NB4 (cell line): ENCODE measurements at places on chromosomes 5 and 9.
A peak's percentile ranks its signal among the peaks of the same experiment; 100 is the strongest.

DNA sequence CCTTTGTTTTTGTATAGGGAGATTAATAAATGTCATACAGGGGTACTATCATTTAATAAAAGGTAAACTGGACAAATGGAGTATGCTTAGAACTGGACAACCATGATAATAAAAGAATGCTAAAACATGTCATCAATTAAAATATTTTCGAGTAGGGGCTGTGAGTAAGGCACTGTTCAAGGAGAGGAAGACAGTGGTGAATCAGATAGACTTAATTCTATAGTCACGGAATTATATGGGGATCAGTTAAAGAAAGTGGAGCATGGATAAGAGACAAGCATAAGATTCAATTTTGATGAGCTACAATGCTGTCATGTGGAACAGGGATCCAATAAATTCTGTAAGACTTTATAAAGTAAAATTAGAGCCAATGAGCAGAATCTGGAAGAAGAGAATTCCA, 104.5 kb downstream of the HMHB1 start:
- DNase-seq, result no peak

DNA sequence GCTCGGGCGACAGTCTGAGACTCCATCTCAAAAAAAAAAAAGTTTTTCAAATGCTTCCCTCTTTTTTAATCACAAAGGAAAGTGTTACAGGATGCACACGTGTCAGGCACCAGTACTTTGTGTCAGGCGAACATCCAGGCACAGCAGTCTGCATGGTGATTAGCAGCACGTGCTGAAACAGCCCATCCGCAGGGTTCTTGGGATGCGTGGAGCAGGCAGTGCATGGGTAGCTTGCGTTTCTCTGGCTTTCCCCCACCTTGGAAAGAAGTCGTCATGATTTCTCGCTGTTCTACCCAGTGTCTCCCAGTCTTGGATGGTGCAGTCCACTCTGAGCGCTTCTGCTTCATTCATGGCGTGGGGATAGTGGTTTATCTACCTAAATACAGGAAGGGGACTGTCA, 35.4 kb downstream of the GPR107 start:
- no peak for DNase-seq

- DNase-seq, result no peak
These were observed 25.5 kb downstream of the ERAP2 start for GRCh38 chr5:96901841-96902240.

- no peak for DNase-seq
These were observed 86.7 kb downstream of the KCNIP1 start for GRCh38 chr5:170590566-170590965.

GRCh38 chr9:11469745-11470144, 856.9 kb upstream of the PTPRD start:
- DNase-seq, result no peak

- no peak for DNase-seq
These were observed 503.6 kb downstream of the ELAVL2 start for GRCh38 chr9:23322392-23322791.

DNA sequence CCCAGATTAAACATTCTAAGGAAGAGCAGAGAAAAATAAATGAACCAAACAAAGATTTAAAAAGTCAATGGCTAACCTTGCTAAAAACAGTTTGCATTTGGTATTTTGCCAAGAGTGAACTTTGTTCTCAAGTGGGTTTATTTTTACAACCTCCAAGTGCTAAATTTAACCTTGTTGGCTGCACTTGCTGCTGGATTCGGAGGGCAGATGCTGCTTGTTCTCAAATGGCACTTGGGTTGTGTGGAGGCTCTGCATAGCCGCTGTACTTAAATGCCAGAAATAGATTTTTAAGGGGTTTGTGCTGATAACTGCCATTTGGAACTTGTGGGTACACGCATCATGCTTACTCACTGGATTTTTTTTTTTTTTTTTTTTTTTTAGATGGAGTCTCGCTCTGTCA, 13.3 kb upstream of the SPATA24 start:
- no peak for DNase-seq

DNA sequence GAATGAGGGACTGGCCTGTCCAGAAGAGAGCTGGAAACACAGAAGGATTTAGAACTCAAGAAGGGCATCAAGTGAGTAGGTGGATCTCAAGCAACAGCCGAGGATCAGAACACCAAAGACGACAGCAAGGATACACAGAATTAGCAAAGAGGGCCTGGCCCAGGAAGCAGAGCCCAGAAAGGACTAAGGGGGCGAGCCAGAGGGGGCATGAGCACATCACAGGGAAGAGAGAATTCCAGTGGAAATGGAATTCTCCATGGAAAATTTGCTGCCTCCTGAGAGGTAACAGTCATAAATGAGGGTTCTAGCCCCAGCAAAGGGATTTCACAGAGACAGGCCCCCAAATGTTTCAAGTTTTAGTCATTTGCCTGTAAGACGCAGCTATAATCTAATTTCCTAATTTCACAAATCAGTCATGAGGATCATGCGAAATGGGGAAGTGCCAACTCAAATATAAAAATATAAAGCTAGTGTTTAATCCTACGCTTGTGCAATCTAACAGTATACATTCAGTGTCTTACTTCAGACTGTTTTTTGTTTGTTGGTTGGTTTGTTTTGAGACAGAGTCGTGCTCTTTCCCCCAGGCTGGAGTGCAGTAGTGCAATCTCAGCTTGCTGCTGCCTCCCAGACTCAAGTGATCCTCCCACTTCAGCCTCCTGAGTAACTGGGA, 46.7 kb downstream of the FNBP1 start:
- DNase-seq, result peak; percentile 52

- DNase-seq, result no peak
These were observed 300.3 kb downstream of the EFNA5 start for GRCh38 chr5:107370396-107370968.

- no peak for DNase-seq
These were observed 16.5 kb upstream of the RARS1 start for GRCh38 chr5:168469816-168470215.

DNA sequence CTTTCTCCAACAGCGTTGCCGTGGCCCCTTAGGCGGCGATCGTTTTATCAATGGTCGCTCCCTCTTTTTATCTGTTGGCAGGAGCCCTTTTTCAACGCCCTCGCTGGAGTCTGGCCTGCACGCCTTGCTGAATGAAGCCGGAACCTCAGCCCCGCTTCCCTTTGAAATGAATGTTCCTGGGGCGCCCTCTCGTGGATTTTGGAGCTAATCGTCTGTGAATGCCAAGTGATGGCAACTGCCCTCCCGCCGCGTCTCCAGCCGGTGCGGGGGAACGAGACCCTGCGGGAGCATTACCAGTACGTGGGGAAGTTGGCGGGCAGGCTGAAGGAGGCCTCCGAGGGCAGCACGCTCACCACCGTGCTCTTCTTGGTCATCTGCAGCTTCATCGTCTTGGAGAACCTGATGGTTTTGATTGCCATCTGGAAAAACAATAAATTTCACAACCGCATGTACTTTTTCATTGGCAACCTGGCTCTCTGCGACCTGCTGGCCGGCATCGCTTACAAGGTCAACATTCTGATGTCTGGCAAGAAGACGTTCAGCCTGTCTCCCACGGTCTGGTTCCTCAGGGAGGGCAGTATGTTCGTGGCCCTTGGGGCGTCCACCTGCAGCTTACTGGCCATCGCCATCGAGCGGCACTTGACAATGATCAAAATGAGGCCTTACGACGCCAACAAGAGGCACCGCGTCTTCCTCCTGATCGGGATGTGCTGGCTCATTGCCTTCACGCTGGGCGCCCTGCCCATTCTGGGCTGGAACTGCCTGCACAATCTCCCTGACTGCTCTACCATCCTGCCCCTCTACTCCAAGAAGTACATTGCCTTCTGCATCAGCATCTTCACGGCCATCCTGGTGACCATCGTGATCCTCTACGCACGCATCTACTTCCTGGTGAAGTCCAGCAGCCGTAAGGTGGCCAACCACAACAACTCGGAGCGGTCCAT, 10.0 kb downstream of the S1PR3 start:
- peak; percentile 79 for DNase-seq

GRCh38 chr9:638152-638551, 203.3 kb upstream of the DMRT1 start:
- DNase-seq, result no peak

DNA sequence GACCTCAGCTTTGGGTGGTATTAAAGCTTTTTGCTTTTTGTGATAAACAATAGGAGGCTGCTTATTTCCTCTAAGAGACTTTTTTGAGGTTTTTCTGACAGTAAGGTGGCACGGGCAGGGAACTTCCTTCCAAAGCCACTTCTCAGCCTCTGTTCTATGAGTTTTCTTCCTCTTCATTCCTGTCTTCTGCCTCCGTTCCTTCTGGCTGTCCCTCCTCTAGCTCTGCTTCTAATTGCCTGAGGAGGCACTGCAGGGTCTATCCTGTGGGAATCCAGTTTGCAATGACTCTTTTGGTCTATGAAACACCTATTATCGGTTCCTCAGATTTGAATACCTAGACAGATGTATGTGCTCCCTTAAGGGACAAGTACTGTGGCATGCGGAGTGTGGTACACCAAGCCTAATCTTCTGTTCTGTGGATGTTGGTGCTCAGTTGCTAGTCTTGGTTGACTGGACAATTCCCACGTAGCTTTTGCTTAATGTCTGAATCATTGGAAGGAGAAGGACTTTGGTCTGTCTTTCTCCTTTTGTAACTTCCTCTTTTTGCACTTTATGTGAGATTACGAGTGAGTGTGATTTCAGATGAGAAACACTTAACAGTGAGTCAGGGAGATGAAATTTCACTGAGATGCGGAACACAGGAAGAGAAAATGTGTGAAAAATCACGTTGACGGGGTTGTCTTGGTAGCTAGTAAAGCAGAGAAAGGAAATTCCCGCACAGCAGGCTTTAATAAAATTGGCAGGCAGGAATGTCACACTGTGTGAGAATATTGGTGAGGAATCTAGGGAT, 305.2 kb downstream of the EFNA5 start:
- peak; percentile 58 for DNase-seq

DNA sequence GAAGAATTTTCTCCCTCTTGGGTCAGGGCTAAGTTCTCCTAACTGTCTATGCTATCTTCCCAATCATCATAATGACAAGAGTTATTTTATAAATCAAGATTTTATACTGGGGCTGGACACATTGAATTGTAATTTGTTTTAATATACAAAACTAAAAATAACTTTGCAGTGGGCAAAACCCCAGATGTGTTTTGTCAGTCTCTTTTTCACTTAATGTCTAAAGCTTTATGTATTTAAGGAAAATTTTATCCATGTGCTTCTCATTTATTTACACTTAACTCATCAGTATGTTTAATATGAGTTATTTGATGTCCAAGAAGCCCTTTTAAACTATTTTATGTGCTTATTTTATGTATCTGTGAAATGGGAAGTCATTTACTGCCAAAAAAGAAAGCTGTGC, 362.8 kb upstream of the ADAMTSL1 start:
- DNase-seq, result no peak

- peak; percentile 90 for DNase-seq
These were observed 82.3 kb downstream of the SECISBP2 start for GRCh38 chr9:89400403-89401116.

DNA sequence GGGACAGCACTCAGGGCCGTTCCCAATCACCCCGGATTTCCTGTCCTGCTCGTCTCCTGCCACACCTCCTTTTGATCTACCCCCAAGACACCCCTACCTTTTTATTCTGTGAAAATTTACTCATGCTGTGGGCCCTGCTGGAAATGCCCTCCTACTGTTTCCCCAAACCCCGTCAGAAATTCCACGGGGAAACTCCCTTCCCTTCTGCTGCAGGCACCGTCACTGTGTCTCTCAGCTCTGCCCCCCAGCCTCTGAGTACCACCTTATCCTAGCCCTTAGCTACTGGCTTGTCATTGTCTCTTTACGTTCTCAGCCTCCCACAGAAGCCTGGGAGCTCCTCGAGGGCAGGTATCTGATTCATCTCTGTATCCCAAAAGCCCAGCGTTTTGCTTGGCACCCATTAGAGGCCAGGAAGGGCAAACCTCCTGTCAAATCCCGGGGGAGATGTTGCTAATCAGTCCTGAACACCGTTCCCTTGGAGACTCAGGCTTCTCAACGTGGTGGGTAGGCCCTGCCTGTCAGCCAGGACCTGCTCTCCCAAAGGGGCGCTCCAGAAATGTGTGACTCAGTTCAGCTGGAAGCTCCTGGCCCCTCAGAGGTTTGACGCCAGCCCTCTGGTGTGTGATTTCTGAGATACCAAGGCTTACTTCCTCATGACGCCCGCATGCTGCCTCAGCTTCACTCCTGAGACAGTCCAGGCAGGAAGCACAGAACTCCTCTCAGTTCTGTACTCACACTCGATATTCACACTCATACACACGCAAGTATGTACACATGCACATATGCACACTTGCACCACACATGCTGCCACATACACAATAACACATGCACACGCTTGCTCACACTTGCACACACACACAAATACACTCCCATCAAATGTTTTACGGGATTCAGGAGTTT, 50.7 kb upstream of the GRHPR start:
- DNase-seq, result peak; percentile 24

- peak; percentile 13 for DNase-seq
These were observed 10.4 kb downstream of the TAF11L12 start for GRCh38 chr5:17620627-17621026.

- no peak for DNase-seq
These were observed 467.2 kb downstream of the KIF4B start for GRCh38 chr5:155480731-155481131.

GRCh38 chr9:105307591-105308130, 63.2 kb downstream of the SLC44A1 start:
- DNase-seq, result no peak

GRCh38 chr5:175129619-175130018, 314.4 kb downstream of the DRD1 start:
- DNase-seq, result no peak

GRCh38 chr9:5435912-5436311, 1.8 kb downstream of the PLGRKT start:
- peak; percentile 41 for DNase-seq

DNA sequence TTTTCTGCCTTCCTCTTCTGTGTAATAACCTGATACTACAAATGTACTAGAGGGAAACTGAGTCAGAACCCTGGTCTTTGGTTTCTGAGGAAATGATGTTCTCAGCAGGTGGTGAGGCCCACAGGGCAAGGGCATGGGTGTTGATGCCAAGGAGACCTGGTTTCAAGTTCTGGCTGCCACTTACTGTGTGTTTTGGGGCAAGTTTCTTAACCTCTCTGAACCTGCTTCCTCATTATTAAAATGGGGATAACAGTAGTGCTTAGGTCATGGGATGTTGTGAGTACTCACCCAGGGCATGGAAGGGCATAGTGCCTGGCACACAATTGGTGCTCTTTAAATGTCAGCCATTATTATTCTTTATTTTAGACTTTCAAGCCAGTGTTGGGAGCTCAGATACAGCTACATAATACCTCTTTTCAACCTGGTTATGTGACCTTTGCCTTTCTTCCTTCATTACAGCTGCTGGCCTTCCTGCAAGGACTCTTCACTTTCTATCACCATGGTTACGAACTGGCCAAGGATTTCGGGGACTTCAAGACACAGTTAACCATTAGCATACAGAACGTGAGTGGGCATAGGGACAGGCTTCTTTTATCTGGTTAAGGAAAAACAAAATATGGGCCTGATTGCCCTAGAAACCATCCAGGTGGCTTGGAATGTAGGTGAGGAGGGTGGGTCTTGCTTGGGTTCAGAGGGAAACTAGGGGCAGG, 131.5 kb downstream of the ARHGAP26 start:
- DNase-seq, result no peak
